ENCODE measurements at places on chromosomes 12 and 14.

GRCh38 chr12:120470150-120470784, 719 bp upstream of the SRSF9 start:
- no peak for DNase-seq

DNA sequence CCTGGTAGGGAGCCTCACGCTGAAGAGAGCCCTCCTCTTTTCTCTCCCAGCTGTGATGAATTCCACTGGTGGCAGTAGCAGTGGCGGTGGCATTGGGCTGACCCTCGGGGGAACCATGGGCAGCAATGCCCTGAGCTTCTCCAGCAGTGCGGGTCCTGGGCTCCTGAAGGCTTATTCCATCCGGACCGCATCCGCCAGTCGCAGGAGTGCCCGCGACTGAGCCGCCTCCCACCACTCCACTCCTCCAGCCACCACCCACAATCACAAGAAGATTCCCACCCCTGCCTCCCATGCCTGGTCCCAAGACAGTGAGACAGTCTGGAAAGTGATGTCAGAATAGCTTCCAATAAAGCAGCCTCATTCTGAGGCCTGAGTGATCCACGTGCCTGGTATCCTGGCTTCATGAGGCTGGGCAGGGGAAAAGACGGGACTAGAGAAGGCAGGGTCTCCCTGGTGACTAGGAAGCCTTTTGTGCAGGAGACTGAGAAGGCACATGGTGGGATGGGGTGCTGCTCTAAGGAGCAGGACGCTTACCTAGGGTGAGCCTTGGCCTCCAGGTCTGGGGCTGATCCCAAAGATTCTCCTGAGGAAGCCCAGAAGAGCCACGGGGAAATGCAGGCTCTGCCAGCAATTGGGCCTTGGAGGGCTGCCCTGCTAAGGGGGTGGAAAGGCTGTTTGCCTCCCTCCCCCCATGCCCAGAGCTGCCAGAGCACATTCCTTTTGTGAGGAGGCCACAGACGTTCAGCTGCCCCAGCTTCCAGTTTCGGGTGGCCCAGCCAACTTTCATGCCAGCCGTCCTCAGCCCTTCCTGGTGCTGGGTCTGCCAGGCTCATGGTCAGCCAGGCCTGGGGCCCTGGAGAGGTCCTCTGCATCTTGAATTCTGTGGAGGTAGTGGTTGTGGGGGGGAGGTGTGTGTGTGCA, 15.8 kb downstream of the KRT7 start:
- DNase-seq, result no peak

- no peak for DNase-seq
Observed at GRCh38 chr14:56099081-56099797, 19.0 kb upstream of the PELI2 start.

GRCh38 chr12:120474616-120474960, 5.0 kb upstream of the SRSF9 start:
- DNase-seq, result no peak

Data from activated T-cell treated with anti-CD3 and anti-CD28 coated beads for 24 hours (primary cell).